ENCODE measurements at places on chromosomes 2 and 18.
A peak's percentile ranks its signal among the peaks of the same experiment; 100 is the strongest.

GRCh38 chr2:48227617-48228344, 302.2 kb upstream of the STON1 start:
- H3K36me3 ChIP-seq, result no peaks in the 10 kb centered on the region
- no peak overlapping the region for H3K4me3 ChIP-seq
- H3K4me1 ChIP-seq, result no peaks in the 10 kb centered on the region
- no peak for DNase-seq

DNA sequence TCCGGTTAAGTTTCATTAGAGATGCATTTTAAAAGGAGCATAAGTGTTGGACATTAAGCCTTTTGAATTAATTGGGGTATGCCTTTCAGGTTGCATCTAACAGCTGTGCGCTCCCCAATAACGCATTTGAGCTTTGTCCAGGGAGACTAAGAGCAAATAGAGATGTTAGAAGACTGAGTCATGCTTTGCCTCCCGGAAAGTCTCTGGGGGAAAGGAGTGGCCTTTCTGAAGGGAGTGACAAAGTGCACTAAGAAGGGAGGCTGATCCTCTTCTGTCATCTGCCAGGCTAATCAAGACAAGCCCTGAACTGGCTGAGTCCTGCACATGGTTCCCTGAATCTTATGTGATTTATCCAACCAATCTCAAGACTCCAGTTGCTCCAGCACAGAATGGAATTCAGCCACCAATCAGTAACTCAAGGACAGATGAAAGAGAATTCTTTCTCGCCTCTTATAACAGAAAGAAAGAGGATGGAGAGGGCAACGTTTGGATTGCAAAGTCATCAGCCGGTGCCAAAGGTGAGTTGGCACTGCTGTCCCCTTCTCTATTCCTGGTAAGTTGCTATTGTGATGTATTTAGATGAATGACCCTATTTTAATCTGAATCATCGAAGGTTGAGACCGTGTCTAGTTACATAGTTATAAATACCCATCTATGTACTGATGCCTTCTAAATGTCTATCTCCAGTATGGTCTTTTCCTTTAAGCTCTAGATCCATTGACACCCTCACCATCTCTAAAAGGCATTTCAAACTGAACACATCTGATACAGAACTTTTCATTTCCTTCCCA, 12.1 kb downstream of the TTL start:
- H3K4me3 ChIP-seq, result no peak overlapping the region
- H3K27me3 ChIP-seq, result no peaks in the 10 kb centered on the region
- peaks cover 9% of the 10 kb centered on the region for H3K36me3 ChIP-seq

DNA sequence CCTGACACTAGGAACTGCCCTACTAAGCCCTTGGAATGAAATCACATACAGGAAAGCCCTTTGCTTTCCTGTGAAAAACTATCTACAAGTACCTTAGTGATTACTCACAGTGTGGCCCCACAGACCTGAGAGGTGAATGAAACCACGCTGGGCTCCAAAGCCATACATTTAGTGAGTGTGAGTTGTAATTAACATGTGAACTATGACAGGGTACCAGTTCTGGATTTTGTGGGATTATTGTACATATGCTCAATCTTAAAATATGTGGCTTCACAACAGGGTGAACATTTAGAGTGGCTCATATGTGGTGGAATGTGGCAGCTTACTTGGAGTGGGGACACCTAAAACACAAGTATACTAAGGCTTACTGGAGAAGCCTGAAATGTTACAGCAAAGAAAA, 12.3 kb downstream of the KCTD1 start:
- peaks cover 4% of the 10 kb centered on the region for H3K4me1 ChIP-seq
- no peak for DNase-seq
- no peak overlapping the region for H3K27ac ChIP-seq

- no peak for DNase-seq
- H3K27me3 ChIP-seq, result no peaks in the 10 kb centered on the region
Observed at GRCh38 chr18:61546590-61546989, 213.4 kb downstream of the CDH20 start.

DNA sequence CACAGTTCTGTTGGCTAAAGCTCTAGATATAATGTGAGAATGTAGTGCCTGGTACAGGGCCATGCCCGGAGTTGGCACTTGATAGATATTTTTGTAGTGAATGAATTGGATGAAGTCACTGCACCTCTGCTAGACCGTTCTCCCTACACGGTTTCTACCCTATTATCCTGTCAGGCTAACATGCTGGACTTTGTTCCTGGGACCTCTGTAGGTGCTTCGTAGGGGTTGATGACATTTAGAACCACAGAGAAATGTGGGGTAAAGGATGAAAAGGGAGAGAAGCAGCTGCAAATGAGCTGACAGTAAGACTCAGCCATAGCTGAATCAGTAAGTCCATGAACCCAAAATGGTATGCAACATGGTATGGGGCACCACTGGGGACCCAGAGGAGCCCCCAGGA, 4.1 kb upstream of the FBLN7 start:
- peaks cover 2% of the 10 kb centered on the region for H3K36me3 ChIP-seq
- no peak for DNase-seq
- H3K4me3 ChIP-seq, result no peak overlapping the region
- H3K27ac ChIP-seq, result no peak overlapping the region
- H3K27me3 ChIP-seq, result peaks cover 5% of the 10 kb centered on the region

GRCh38 chr2:173400760-173401159, 46.1 kb downstream of the CDCA7 start:
- no peak overlapping the region for H3K27ac ChIP-seq
- peaks cover 3% of the 10 kb centered on the region for H3K4me1 ChIP-seq
- H3K36me3 ChIP-seq, result no peaks in the 10 kb centered on the region
- DNase-seq, result no peak
- H3K4me3 ChIP-seq, result no peak overlapping the region

GRCh38 chr18:62262061-62262460, 63.0 kb upstream of the TNFRSF11A start:
- no peaks in the 10 kb centered on the region for H3K27me3 ChIP-seq
- H3K36me3 ChIP-seq, result peaks cover 4% of the 10 kb centered on the region
- H3K4me3 ChIP-seq, result no peak overlapping the region
- no peak for DNase-seq

DNA sequence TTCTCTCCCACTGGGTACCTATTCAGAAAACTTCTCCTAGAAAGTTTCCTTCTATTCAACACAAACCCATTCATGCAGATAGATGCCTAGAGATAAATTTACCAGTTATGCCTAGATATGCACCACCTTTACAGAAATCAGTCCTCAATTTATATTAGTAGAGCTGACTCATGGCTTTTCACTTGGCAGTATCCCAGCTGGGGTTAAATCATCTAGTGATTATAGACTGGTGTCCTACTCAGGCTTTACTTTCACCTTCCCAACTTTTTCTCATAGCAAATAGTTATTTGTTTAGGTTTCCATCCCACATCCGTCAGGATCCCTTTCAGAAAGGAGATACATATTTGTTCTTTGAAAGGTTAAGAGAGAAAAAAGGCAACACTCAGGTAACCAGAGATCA, 124.5 kb downstream of the AQP4 start:
- DNase-seq, result no peak
- H3K4me1 ChIP-seq, result peaks cover 9% of the 10 kb centered on the region
- H3K27me3 ChIP-seq, result no peaks in the 10 kb centered on the region
- no peak overlapping the region for H3K27ac ChIP-seq

DNA sequence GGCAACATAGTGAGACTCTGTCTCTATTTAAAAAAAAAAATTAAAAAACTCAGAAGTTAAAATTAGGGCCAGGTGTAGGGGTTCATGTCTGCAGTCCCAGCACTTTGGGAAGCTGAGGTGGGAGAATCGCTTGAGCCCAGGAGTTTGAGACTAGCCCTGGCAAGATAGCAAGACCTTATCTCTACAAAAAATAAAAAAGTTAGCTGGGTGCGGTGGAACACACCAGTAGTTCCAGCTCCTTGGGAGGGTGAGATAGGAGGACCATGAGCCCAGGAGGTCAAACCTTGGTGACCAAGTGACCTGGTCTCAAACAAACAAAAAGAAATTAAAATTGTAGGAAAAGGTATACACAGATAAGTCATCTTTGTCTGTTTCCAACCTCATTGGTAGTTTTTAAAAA, 11.3 kb downstream of the TTLL4 start:
- peaks cover 2% of the 10 kb centered on the region for H3K4me1 ChIP-seq
- H3K27me3 ChIP-seq, result no peaks in the 10 kb centered on the region
- H3K27ac ChIP-seq, result no peak overlapping the region
- no peak for DNase-seq
- peaks cover 6% of the 10 kb centered on the region for H3K36me3 ChIP-seq
- H3K4me3 ChIP-seq, result no peak overlapping the region

DNA sequence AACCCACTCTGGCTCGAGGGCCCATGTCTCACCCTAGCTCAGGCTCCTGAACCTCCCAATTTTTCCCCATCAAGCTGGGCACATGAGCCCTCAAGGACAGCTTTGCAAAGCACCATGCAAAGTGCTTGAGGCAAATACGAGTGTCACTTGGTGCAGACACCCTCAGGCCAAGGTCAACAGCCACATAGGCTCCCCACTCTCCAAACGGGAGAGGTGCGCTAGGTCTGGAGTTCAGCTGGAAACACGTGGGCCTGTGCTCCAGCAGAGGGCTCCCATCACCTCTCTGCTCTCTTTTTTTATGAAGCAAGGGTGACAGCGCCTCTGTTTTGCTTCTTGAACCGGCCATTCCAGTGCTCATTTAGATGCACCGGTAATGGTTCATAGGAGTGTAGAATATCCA, 11.9 kb upstream of the ARHGAP25 start:
- H3K4me1 ChIP-seq, result no peaks in the 10 kb centered on the region
- H3K36me3 ChIP-seq, result no peaks in the 10 kb centered on the region
- H3K4me3 ChIP-seq, result no peak overlapping the region
- H3K27me3 ChIP-seq, result no peaks in the 10 kb centered on the region
- no peak for DNase-seq

DNA sequence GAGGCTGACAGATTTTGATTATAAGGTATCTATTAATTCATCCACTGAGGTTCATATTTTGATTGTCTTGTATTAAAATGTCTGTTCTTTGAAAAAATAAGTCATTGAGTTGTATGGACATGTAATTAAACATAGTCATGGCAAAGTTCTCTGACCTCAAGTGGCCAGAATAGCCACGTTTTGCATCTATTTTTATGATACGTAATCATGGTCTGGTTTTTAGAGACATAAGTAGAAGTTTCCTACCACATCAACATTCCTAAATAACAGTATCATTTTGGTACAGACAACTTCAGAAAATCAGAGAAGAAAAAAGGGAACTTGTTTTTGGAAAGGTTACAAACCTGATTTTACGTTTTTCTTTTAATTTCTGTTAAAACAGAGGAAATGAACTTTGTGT, 47.6 kb downstream of the COL5A2 start:
- no peaks in the 10 kb centered on the region for H3K27me3 ChIP-seq
- no peak overlapping the region for H3K4me3 ChIP-seq
- H3K27ac ChIP-seq, result no peak overlapping the region
- DNase-seq, result no peak

DNA sequence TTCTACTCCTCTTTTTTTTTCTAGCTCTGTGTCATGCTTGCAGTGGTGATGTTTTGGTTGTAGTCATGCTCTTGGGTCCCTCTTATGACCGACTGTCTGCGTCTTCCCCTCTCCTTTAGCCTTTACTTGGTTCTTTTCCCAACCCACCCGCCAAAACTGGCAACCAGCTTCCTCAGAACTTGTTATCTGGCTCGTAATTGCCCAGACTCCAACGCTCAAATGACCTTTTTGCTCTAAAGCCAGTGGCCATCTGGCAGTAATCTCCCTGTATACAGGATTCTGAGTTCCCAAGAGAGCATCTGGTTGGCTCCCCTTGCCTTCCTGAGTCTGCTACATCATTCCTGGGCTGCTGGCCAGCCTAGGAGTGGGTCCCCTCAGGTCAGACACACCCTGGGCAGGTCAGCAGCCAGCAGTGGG, 147.2 kb downstream of the MGAT5 start:
- DNase-seq, result no peak
- H3K27ac ChIP-seq, result no peak overlapping the region
- H3K36me3 ChIP-seq, result peaks cover 32% of the 10 kb centered on the region
- H3K4me1 ChIP-seq, result no peaks in the 10 kb centered on the region
- H3K27me3 ChIP-seq, result no peaks in the 10 kb centered on the region

- no peak for DNase-seq
- no peaks in the 10 kb centered on the region for H3K4me1 ChIP-seq
- no peaks in the 10 kb centered on the region for H3K27me3 ChIP-seq
- no peaks in the 10 kb centered on the region for H3K36me3 ChIP-seq
- H3K4me3 ChIP-seq, result no peak within 1 kb of the TSS
Observed at GRCh38 chr2:158101384-158101926, at the start of gene UPP2. TSS of gene UPP2 (plus strand) at chr2:158101876. CDS start at chr2:158102064, 188 bp downstream.

DNA sequence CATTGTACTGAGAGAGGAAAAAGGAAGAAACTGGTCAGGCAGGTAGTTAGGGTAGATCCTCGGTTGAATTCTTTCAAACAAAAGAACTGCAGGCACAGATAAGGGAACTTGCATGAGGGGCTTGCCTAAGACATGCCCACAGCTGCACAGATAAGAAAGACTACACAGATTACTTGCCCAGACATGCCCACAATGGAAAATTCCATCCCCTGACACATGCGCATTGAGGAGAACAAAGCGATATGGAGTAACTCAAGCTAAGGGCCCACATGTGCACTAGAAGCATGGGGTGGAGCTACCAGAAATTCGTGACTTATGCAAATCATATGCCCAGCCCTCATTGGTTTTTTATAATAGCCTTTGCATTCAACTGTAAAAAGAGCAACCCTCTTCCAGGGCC, 181.3 kb upstream of the ZNF521 start:
- peak overlapping the region; percentile 30 for H3K27ac ChIP-seq
- no peaks in the 10 kb centered on the region for H3K36me3 ChIP-seq

DNA sequence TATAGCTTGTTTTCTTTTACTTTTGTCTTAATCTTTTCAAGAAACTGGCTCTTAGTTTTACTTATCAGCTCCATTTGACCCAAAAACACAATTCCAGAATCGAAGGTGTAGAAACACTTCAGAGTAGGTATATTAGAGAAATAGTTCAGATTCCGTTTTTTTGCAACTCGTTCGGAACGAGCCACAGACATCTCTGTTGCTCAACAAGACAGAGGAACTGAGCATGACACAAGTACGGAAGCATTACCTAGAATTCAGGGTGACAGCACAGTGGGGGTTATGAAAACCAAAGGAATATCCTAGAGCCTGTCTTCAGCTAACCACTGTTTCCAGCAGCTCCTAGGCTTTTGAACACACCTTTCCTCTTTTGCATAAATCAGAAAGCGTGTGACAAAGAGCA, 5.0 kb downstream of the HRH4 start:
- peaks cover 5% of the 10 kb centered on the region for H3K4me1 ChIP-seq
- no peaks in the 10 kb centered on the region for H3K27me3 ChIP-seq
- no peak overlapping the region for H3K27ac ChIP-seq
- H3K36me3 ChIP-seq, result no peaks in the 10 kb centered on the region

GRCh38 chr18:48698707-48699106, 159.9 kb downstream of the CTIF start:
- no peak for DNase-seq
- no peak overlapping the region for H3K4me3 ChIP-seq
- H3K36me3 ChIP-seq, result no peaks in the 10 kb centered on the region
- H3K27ac ChIP-seq, result no peak overlapping the region

- DNase-seq, result no peak
- no peaks in the 10 kb centered on the region for H3K4me1 ChIP-seq
- no peak overlapping the region for H3K4me3 ChIP-seq
- no peak overlapping the region for H3K27ac ChIP-seq
- H3K36me3 ChIP-seq, result no peaks in the 10 kb centered on the region
Observed at GRCh38 chr2:239554766-239555570, 154.1 kb upstream of the HDAC4 start.
